ENCODE measurements at places on chromosomes 11 and 22.

DNA sequence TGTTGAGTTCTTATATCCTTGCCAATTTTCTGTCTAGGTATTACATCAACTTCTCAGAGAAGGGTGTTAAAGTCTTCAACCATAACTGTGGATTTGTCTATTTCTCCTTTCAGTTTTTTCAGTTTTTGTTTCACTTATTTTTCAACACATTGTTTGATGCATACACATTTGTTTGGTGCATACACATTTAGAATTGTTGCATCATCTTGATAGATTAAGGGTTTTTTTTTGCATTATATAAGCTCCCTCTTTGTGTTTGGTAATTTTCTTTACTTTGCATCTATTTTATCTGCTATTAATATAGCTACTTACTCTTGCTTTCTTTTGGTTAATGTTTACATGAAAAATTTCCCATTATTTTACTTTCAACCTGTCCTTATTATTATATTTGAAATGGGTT is 20.8 kb upstream of the TRAF6 start:
- DNase-seq, result no peak

DNA sequence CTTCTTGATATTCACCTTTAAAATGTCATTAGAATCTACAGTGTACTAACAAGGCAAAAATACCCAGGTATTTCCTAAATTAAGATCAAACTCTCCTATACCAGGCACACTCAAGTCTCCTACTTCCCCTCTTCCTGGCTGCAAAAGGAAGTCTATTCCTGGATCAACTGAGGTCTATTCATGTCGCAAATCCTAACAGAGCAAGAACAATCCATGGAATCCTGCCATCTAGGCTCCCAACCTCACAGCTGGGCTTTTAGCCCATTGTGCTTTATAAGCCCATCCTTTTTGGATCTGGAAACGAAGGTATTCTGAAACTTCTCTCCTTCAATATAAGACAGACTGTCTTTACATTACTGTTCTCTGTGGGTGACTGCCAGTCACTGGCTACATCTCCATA is 161.8 kb downstream of the SOX6 start:
- DNase-seq, result no peak

DNA sequence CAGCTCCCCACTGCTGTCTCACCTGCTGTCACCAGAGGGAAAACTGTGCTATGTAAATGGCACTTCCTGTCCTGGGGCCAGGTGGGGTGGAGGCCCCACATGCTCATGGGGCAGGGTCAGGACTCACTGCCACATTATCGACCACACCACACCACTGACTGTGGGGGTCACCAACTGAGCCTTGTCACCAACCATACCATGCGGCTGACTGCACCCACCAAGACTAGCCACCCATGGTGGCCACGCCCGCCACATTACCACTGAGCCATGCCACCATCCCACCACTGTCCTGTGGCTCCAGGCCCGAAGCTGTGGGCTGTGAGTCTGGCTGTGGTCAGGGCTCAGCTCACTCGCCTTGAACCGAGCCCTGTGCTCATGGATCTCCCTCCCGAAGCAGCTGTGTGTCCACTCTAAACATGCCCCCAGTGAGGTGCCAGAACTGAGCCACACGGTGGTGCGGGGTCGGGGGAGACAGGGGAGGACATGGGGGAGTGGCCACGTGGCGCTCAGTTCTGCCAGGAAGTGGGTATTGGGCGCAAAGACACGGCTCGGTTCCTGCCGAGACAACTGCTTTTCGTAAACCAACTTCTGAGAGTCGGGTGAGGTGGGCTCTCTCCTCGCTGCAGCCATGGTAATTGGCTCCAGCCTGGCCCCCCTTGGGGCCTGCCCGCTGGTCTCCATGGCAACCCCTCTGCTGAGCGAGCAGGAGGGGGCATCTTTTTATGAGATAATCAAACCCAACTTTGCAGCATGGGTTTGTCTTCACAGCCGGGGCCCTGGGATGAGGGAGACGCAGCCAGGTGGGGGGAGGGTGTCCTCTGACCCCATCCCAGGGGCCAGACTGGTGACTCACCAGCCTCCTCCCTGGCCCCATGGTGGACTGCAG is 23.2 kb downstream of the RTN4R start:
- DNase-seq, result no peak

DNA sequence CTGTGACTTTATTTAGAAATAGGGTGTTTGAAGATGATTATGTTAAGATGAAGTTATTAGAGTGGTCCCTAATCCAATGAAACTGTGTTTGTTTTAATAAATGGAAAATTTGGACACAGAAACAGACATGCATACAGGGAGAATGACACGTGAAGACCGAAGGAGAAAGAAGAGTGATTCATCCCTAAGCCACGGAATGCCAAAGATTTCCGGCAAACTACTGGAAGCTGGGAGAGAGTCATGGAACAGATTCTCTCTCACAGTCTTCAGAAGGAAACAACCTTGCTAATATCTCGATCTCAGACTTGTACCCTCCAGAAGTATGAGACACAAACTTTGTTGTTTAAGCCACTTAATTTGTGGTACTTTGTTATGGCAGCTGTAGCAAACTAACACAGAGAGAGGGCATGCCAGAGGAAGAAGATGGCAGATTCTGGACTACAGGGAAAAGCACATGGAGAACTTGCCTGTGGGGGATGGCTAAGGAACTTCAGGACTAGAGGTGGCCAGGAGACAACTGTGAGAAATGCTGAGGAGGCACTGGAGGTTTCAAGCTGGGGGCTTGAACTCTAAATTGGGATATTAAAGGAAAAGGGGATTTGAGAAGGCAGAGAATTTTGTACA is 733.5 kb upstream of the CCDC90B start:
- DNase-seq, result no peak

DNA sequence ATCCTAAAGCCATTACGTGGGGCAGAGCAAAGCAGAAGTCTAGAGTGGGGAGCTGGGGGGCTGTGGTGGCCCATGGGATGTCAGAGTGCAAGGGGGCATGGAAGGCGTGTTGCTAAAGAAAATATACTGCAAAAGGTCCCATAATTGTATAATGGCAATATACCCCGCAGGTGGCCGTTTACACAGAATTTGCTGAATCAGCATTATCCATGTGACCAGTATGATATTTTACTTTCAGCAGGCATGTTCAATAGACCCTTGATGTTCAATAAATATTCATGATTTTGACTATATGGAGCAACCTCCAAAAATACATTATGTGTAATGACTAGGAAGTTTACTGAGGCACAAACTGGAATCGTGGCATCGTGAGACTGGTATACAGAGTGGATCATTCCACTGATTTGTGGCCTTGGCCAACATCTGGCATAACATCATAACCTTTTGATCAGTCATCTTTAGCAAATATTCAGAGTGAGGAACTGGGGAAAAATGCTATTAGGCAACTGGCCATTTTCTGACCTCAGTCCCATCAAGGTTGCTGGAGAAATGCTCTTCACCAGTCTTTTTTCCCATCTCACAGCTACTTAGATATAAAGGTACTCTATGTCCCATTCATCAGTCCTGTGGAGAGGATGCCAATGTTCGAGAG is 29.3 kb upstream of the PPP2R1B start:
- no peak for DNase-seq

GRCh38 chr11:114522818-114523217 is 36.9 kb downstream of the NXPE1 start:
- no peak for DNase-seq

- DNase-seq, result no peak
These were observed 8.9 kb downstream of the MYH9 start for GRCh38 chr22:36378869-36379217.

GRCh38 chr22:42353883-42354727 is 78.1 kb downstream of the NFAM1 start:
- no peak for DNase-seq

Data from DMS79 (cell line).